Sigmoid colon (tissue), 7 donors: ENCODE measurements at places on chromosomes 12 and 14. TPM values are rescaled to one million over a fixed set of nuclear protein-coding genes. Genes with fewer than 3 reads are reported as not detected.
A peak's percentile ranks its signal among the peaks of the same experiment; 100 is the strongest.

DNA sequence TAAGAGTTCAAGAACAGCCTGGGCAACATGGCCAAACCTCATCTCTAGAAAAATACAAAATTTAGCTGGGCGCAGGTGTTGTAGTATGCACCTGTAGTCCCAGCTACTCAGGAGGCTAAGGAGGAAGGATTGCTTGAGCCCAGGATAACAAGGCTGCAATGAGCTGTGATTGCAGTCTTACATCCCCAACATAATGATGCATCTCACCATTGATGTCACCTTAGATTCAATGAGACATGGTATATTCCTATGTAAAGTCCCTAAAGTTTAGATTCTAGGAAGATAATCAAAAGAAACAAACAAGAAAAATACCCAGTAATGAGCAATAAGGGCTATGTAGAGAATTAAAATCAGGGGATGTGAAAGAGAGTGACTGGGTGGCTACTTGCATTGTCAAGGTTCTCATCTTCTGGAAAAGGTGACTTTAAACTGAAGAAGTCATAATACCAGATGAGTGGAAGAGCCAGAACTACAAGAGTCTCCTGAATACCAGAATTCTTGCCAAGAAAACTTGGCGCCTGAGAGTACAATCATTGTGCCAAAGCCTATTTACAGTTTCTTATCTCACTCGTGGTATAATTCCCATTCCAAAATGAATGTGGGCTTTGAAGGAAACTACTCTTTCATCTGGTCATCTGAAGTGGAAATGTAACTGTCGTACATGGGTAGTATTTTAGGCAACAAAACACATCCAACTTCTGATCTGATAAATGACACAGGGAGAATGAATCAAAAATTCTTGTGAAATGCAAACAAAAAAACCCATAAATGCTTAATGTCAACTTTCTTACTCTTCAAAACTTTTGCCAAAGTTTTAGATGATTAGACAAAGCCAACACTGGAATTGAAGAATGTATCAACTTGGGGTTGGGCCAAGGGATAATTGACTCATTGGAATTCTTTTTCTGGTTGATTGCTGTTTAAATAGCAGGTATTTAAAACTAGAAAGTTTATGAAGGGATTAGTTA is 81.1 kb upstream of the ST8SIA1 start:
- DNase-seq = no peak

- no peak for DNase-seq
Observed at GRCh38 chr12:131038159-131038558, 84.5 kb downstream of the ADGRD1 start.

GRCh38 chr12:24719293-24719721 is 229.6 kb downstream of the BCAT1 start:
- DNase-seq = no peak

- DNase-seq = no peak
Observed at GRCh38 chr14:56085471-56085870, 32.7 kb upstream of the PELI2 start.

DNA sequence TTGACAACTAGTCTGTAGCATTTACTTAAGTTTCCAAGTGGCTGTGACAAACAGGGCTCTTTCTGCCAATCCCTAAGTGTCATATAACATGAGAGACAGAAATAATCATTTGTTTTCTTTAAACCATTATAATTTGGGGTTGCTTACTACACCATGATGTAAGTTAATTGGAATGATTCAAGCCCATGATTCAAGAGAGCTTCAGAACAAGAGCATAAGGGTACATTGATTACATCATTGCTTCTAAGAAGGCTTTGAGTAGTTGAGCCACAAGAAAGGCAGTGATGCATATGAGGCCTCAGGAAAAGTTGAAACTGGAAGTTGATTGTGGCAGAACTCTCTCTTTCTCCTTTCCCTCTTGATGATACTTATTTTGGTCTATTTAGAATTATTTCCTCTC is 444.0 kb downstream of the CCER1 start:
- DNase-seq = no peak

DNA sequence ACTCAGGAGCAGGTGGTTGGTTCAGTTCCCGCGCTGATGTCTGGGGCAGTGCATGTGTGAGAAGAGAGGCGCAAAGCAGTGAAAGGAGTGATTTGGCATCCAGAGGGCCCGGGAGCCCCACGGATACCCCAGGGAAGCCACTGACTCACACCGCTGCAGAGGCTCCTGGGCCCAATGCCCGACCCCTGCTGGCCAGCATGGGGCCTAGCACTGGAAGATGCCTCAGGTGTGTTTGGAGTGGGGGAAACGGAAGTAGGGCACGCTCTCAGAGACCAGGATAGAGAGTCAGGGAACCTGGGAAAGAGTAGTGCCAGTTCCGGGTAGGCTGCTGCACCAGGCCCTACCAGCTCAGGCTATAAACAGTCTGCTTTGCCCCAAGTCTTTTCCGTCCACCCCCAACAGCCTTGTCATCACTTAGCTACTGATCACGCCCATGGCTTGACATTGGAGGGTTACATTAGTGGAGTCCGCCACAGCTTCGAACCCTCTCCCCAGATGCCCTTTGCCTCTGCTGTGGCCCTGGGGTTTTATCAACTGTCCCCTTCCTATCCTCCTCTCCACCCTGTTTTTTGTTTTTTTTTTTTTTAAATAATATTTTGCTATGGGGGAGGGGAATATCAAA is 9.5 kb upstream of the CSAD start:
- peak; percentile 86 for DNase-seq

B3GNT4 gene
- 0.46 TPM for polyA plus RNA-seq

GRCh38 chr12:5945071-5946008 is at the start of gene ANO2:
Gene ANO2, minus strand, starts transcription at chr12:5945259. Its CDS starts 42 bp downstream, at chr12:5945217.
- DNase-seq = no peak

GRIN2B gene
- polyA plus RNA-seq = 0.69 TPM

DNA sequence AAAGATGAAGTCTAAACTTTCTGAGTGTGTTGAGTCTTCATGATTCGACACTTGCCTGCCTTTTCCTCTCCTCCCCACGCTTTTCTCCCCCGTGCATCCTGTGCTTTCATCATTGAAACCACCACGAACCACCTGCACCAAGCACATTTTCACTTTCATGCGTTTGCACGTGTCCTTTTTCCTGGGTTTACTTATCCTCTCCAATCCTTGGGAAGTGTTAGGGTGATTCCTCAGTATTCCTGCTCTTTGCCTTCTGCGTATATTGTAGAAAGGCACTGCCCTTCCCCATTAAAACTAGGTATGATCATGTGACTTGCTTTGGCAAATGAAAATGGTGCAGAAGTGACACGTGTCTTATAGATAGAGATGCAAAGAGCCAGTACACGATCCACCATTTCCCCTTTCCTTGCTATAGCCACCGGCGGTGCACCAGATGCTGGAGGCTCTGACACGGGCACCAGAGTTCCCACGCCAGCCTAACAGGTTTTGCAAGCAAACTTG is 106.6 kb downstream of the BRMS1L start:
- DNase-seq = no peak

DNA sequence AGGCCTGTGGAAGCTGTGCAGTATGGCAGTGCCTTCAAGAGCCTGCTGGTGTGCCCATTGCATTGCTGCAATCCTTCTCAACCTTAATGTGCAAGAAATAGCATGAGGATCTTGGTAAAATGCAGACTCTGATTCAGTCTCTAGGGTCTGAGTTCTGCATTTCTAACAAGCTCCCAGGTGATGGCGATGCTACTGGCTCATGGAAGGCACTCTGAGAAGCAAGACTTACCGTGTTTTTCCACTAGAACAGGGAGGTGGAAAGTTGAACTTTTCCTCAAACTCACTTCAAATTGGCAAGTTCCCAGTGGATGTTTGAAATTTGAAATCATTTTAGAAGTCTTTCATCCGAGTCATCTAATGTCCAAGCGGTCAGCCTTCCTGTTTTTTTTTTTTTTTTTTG is 55.5 kb downstream of the MYRFL start:
- no peak for DNase-seq

DNA sequence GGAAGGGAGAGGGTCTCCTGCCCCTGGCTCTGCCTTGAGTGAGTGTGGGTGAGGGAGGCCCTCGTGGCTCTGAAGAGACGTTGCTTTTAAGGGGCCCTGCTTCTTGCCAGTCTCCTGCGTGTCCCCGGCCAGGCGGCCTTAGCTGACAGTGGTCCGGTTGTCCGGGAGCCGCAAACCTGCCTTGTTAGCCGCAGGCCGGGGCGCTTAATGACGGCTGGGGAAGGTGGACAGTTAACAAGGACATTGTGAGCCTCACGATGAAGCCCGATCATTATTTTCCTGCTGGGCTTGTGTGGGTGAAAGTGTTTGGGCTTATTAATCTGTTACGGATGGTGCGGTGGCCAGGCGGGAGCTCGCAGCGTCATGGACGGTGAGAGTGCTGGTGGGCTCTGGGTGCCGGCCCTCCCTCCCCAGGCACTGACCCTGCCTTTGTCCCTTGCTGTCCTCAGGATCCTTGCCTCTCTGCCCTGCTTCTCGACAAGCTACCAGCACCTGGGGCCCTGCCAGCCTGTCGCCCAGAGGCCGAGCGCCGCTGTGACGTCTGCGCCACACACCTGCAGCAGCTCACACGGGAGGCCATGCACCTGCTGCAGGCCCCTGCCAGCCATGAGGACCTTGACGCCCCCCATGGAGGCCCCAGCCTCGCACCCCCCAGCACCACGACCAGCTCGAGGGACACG is 13.3 kb downstream of the KIF26A start:
- no peak for DNase-seq

SERPINA12 gene
- polyA plus RNA-seq = not detected

GRCh38 chr12:24404086-24404815 is 454.8 kb upstream of the SOX5 start:
- no peak for DNase-seq

DNA sequence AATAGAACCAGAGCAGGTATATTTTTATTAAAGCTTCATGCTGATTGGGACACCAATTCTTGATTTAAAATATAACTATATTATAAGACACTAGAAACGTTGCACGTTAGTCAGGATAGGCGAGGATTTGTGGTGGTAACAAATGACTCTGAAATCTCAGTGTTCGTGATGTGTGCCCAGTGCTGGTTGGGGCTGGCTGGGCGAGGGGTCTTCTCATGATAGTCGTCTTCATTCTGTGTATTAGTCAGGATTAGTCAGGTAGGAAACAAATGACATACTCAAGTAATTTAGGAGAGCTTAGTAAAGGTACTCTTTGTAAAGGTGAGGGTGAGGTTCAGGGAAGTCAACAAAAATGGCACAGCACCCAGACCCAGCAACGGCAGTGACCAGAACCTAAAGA is 73.9 kb upstream of the HIF1A start:
- DNase-seq = no peak

DNA sequence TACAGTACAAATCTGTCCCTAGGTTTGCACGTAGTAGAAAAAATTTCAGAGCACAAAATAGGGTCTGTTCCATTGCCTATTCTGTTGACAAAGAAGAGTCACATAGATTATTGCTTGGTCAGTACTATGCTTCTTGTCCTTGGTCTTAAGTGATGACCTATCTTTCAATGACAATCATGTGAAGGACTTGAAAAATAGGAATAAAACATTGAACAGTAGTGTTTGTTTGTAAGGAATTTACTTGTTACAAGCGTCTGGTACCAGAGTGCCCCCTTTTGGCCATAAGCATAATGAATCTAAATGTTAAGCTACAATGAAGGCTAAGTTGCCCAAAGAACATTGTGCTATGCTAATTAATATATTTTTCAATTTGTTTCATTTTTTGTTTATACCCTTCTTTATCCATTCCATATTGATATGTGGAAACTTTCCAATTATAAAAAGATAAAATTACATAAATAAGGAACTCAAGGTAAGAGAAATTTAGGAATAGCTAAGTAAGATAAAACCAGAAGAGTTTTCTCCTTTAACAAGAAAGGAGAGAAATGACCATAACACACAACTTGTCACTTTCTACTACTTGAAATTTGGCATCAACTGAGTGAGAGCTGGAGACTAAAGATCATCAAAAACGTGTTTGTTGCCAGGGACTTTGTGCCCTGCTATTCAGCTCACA is 204.7 kb downstream of the EPS8 start:
- DNase-seq = no peak

GRCh38 chr14:91315844-91316267 is 71.4 kb upstream of the GPR68 start:
- DNase-seq = no peak

MAP1LC3B2 gene
- polyA plus RNA-seq = 0.90 TPM

COX6A1 gene
- 992 TPM for polyA plus RNA-seq

DNA sequence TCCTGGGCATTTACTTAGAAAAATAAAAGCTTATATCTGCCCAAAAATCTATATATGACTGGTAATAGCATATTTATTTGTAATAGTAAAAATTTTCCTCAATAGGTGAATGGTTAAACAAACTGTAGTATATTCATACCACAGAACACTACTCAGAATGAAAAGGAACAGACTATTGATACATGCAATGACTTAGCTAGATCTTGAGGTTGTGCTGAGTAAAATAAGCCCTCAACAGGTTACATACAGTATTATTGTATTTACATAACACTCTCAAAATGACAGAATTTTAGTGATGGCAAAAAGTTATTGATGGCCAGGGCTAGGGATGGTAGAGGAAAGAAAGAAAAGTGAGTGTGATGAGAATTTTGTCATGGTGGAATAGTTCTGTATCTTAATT is 178.4 kb downstream of the BMP4 start:
- no peak for DNase-seq

GRCh38 chr12:68792952-68793351 is 15.0 kb upstream of the MDM2 start:
- no peak for DNase-seq

GRCh38 chr12:25934456-25934855 is 24.0 kb upstream of the RASSF8 start:
- no peak for DNase-seq

- no peak for DNase-seq
Observed at GRCh38 chr14:71448431-71449315, 483.6 kb upstream of the RGS6 start.

DNA sequence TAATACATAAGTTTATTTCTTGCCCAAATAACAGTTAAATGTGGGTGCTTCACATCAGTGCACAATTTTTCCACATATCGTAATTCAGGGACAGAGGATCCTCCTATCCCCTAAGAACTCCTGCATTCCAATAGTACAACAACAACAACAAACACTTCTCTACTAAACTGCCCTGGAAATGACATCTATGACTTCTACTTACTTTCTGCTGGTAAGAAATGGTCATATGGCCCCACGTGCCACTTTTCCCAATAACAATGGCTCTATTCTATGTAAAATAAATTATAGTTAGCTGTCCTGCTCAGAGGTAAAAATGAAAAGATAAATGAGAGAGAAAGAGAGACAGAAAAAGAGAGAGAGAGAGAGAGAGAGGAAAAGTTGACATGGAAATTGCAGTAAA is 308.5 kb downstream of the ATXN7L3B start:
- DNase-seq = no peak

SYCP3 gene
- polyA plus RNA-seq = 0.19 TPM

- no peak for DNase-seq
Observed at GRCh38 chr12:88375306-88376305, 204.7 kb downstream of the KITLG start.

DNA sequence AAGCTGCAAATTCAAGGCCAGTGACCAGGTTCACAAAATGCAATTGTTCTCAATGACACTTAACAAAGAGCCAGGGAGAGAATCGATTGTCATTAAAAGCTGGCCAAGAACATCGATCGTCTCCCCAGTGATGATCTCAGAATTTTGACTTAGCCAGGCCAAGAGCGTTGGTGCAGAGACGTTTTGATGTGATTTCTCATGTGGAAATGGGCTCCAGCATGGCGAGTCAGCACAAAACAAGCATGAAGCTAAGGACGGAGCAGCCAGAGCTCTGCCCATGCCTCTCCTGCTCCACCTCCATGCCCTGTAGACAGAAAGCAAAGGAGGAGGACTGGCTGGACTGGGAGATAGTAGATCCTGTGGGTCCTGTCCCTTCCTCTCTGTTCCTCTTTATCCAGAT is 270.8 kb downstream of the FOXN3 start:
- no peak for DNase-seq
